ENCODE measurements at places on chromosomes 16 and 17.
A peak's percentile ranks its signal among the peaks of the same experiment; 100 is the strongest.

DNA sequence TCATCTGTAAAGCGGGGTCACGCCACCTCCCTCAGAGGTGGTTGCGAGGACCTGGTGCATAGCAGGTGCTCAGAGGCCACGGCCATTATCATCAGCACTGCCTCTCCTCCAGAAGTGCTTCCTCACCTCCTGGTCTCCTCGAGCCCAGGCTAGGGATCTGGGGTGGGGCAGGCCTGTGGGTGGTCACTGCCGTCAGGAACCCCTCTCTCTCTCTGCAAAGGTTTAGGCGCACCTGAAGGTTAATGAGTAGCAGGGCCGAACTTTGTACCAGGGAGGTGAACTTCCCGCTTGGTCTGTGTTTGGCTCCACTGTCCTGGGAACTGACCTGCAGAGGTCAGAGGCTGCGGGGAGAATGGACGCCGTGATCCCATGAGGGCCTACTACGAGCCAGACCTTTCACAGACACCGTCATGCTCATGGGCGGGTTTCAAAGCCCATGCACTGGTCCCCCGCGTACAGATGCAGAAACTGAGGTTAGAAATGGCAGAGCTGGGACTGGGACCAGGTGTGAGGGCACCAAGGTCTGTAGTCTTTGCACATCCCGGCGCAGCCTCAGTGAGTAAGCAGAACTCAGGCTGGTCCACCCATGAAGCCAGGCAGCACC lies 13.8 kb downstream of the JUP start:
- no peak for DNase-seq

DNA sequence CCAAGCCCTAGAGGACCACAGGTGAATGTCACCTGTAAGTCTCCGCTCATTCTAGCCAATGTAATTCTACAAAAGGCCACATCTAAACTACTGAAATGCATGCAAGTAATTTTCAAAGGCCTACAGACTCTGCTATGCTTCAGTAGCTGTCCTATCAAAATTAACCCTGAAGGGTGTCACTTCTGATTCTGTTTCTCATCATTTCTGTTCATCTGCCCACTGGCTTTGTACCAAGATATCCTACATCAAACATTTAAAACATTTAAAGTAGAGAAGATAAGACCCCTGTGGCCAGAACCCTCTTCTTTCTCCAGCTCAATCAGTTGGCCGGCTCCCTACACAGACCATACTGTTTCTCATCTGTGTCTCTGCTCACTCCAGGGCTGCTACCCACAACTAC lies 21.5 kb downstream of the PHF12 start:
- DNase-seq: no peak

- no peak for DNase-seq
Observed at GRCh38 chr16:57629516-57630406, 1.3 kb downstream of the ADGRG1 start.

DNA sequence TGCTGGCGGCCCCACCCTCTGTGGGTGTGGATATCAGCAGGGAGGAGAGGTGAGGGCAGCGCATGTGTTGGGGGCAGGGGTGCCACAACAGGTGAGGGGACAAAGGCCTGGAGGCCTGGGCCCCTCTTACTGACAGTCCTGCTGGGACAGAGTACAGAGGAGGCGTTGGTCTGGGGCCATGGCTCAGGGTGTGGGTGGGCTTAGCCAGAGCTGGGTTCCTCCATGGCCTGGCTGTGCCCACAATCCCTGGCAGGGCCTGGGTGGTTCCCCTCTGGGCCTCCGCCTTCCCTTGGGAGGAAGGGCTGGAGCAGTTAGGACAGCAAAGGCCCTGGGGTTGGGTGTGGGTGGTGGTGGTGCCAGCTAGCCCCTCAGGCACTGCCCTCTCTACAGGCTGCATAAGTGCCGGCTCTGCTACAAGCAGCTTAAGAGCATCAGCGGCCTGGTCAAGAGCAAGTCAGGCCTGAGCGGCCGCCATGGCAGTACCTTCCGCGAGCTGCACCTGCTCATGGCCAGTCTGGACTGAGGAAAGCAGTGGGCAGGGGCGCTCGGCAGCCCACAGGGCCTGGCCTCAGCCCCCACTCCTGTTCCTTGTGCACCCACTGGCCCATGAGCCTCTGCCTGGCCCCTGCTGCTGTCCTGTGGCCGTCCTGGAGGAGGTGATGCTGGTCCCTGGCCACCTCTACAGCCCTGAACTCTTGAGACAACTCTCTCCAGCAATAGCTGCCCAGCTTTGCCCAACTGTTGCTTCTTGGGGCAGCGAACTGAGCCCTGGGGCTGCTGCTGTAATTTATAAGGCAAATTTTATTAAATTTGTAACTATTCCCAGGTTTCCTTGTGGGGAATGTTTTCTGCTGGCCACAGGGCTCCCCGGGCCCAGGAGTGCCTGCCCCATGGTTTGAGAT lies 21.1 kb downstream of the KATNB1 start:
- peak; percentile 58 for DNase-seq

DNA sequence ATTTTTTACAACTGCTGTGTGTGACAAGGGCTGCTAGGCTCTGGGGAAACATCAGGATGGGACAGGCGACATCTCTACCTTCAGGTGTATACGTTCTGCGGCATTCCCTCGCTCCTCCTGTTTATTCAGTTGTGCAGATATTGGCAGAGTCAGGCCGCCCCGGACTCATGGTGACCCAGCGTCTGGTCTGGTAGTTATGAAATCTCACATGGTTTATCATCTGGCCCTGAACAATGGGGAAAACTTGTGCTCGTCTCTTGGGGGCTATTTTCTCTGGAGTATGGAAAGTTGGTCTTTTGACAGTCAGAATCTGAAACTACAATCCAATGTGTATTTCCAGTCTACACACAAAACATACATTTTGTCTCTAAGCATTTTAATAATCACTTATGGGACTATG lies 3.3 kb downstream of the MARCHF10 start:
- no peak for DNase-seq

GRCh38 chr17:57107498-57108101 lies 22.6 kb downstream of the AKAP1 start:
- DNase-seq: no peak

DNA sequence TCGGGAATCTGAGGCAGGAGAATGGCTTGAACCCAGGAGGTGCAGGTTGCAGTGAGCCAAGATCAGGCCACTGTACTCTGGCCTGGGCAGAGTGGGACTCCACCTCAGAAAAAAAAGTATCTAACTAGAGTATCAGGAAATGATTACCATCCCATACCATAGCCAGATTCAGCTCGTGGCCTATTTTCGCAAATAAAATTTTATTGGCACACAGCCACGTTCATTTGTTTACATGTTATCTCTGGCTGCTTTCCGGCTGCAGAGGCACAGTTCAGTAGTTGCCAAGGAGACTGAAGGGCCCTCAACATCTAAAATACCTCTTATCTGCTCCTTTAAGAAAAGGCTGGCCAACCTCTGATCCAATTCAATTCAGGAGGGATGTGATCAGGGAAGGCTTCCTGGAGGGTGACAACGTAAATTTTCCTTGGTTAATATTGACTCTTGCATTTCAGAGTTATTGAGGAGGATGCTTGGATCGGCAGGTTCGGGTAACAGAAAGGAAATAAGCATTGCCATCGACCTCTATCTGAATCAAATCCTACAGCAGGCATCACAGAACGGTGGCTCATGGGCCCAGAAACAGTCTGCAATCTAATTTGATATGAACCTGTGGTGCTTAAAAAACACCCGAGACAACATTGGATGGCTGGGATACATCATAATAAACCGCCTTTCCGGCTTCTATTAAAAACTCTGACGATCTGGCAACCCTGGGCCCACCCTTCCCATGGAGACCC lies 73.8 kb downstream of the XYLT1 start:
- DNase-seq: peak; percentile 30

Data from right cardiac atrium (tissue), 5 donors.